Bronchial epithelial cell (primary cell): ENCODE measurements at places on chromosomes 11 and 22. TPM values are rescaled to one million over a fixed set of nuclear protein-coding genes. Genes with fewer than 3 reads are reported as not detected.

CCDC116 gene
- not detected in 2 replicates for total RNA-seq

PRG2 gene
- under 0.01 TPM in 1 of 2 replicates, not detected in the other for total RNA-seq

KRTAP5-4 gene
- total RNA-seq: not detected in 2 replicates

CLCF1 gene
- total RNA-seq: 1.8 and 2.3 TPM in 2 replicates

API5 gene
- total RNA-seq: 72.9 and 90.9 TPM in 2 replicates

MUC2 gene
- total RNA-seq: not detected in 2 replicates
